ENCODE measurements at places on chromosomes 6 and 20.

GRCh38 chr6:114592506-114592905 is 249.7 kb upstream of the HS3ST5 start:
- no peak for DNase-seq

DNA sequence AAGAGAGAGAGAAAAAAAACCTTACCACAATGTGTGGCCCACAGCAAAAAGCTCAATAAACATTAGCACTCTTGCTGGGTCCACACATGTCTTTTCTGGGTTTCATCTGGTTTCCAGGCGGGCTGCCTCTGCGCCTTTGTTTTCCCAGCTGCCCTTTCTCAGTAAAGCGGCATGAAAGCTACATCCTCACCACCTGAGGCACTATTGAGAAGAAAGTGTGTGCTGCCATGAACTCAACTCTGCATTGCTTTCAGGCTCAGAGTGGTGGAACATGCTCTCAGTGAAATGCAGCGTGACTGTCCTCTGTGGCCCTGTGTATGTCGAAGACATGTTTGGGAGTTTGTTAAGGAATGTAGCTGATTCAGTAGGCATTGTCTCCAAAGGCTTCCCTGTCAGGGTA is 102.3 kb downstream of the LYRM2 start:
- DNase-seq = no peak

DNA sequence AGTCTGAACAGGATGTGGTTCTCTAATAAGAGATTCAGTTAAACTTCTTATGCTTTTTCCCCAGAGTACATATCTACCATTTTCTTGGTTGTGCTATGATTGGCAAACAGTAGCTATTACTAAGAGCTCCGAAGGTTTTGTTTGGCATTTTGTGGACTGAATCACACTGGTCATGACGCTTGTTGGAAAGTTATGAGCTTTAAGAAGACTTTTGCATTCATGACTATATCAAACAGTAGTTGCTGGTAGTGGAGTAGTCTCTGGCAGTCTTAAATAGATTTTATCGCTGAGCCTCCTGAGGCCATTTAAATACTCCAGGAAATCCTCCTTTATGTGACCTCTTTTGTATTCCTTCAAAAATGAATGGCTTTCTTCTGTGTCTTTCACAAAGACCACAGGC is 40.8 kb downstream of the CCDC170 start:
- DNase-seq = no peak

- DNase-seq = no peak
Measured at GRCh38 chr20:25418776-25419175, 11.3 kb downstream of the GINS1 start.

DNA sequence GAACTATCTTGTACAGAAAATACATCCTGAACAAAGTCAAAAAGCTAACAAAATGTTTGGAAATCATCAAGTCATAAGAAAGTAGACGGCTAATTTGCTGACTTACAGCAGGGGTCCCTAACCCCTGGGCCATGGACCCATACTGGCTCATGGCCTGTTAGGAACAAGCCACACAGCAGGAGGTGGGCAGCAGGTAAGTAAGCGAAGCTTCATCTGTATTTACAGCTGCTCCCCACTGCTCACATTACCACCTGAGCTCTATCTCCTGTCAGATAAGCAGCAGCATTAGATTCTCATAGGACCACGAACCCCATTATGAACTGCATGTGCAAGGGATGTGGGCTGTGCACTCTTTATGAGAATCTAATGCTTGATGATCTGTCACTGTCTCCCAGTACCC is 115.5 kb downstream of the CDK19 start:
- no peak for DNase-seq

DNA sequence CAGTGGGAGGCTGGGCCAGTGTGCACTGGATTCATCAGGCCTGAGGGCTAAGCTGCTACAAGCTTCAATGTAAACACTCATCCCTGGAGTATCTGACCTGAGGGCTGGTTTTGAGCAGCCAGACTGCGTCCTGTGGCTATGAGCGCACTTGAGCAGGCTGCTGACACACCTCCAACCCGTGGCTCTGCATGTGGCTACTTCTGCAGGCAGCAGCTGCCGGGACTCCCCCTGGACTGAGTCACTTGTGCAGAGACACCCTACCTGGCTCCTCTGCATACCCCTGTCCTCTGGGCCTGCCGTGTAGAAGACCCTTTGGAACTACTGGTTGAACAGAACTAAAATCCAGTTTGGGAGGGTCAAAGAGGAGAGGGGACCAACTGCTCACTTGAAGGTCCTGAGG is 172.0 kb downstream of the SCP2D1 start:
- DNase-seq = no peak

- no peak for DNase-seq
Measured at GRCh38 chr6:139642346-139642745, 267.9 kb upstream of the CITED2 start.

Measured in DND-41 (cell line).